ENCODE measurements at places on chromosomes 5 and 9. TPM values are rescaled to one million over a fixed set of nuclear protein-coding genes. Genes with fewer than 3 reads are reported as not detected.

Gene ZFP2
- 0.86 TPM for total RNA-seq

Gene F12
- total RNA-seq, result 6.5 TPM

Gene ANKRD18B
- 1.9 TPM for total RNA-seq

Gene SLC34A3
- 0.12 TPM for total RNA-seq

Gene RASGRF2
- total RNA-seq, result 20.5 TPM

Gene C5
- 1.9 TPM for total RNA-seq

Gene ACTL7B
- not detected for total RNA-seq

Gene TAF1L
- total RNA-seq, result 0.05 TPM

Gene BTNL8
- 0.74 TPM for total RNA-seq

Gene PCDHGA8
- not detected for total RNA-seq

Gene DDX46
- 81.9 TPM for total RNA-seq

Gene POU4F3
- not detected for total RNA-seq

Gene CCNI2
- total RNA-seq, result 4.6 TPM

Gene DMGDH
- 21.4 TPM for total RNA-seq

Gene CDKN2B
- 1.3 TPM for total RNA-seq

Gene DDX4
- 1.1 TPM for total RNA-seq

Gene SPATA6L
- total RNA-seq, result 0.90 TPM

Gene AK3
- 37.1 TPM for total RNA-seq

Gene SLCO6A1
- total RNA-seq, result not detected

All from activated T-cell treated with anti-CD3 and anti-CD28 coated beads, Interleukin-2, amount 50 U/mL, for 72 hours (primary cell).